ENCODE measurements at places on chromosomes 3 and 15.

DNA sequence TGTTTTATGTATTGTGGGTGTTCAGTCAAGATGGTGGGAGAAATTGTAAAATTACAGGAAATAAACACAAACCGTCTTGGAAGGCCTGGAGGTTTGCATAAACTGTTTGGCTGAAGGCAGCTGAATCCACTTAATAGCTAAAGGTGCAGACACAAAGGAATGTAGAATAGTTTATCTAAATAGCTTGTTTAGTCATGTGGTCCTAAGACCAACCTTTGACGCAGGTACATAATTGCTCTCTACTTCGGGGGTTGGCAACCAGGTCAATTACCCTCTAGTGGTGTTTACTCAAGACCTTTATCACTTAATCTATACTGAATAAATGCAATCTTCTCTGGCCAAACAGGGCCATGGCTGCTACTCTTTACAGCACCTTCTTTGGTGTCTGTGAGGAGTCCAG lies 502.8 kb downstream of the IGSF11 start:
- DNase-seq: no peak

DNA sequence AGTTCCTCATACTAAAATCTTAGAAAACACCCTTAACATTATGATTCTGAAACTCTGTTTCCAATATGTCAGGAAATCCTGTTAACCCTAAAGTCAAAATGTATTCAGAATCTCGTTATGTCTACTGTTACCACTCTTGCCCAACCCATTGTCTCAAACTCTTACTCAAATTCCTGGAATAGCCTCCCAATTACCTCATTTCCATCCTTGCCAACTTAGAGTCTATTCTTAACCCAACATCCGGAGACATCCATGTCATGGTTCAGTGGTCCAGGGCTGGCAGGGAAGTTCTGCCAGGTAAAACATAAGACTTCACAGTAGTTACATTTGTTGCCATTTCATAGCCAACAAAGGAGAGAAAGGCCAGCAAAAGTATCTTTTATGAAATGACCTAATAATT lies 593.9 kb downstream of the PYDC2 start:
- no peak for DNase-seq

GRCh38 chr15:42577514-42578031 lies 2.2 kb downstream of the STARD9 start:
- no peak for DNase-seq

- no peak for DNase-seq
Observed at GRCh38 chr15:48501208-48501607, 144.3 kb downstream of the FBN1 start.

GRCh38 chr15:67685008-67685599 lies 140.2 kb upstream of the SKOR1 start:
- no peak for DNase-seq

- DNase-seq: no peak
Observed at GRCh38 chr3:168820810-168821415, 725.2 kb upstream of the GOLIM4 start.

DNA sequence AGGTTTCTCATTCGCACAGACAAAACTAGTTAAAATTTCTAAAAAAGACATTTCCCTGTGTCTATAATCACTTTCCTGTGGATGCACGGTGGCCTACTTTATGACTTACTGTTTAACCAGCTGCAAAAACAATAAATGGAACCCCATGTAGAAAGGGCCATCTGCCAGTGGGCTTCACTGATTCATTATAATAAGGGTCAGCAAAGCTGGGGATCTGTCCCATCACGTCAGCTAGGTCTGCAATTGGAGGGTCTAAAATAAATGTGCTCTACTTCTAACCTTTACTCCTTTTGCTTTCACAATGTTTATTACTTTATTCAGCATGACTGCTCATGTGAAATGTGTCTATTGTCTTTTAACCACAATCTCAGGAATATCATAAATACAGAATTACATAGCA lies 43.1 kb upstream of the NMD3 start:
- no peak for DNase-seq

DNA sequence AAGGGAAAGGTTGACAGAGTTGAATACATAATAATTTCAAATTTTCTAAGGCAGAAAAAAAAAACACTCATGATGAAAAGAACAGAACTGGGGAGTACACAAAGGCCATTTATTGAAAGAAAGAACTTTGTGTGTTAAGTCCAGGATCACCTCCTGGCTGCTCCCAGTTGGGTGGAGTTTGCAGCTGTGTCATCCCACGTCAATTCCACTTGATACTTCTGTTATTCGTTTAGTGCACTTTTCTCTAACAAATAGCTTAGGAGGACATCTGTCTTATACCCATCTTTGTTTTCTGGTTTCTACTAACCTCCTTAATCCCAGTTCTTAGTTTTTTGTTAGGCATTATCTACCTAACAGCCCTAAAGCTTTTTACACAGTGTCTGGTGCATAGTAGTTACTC lies 44.7 kb downstream of the SGO1 start:
- no peak for DNase-seq

DNA sequence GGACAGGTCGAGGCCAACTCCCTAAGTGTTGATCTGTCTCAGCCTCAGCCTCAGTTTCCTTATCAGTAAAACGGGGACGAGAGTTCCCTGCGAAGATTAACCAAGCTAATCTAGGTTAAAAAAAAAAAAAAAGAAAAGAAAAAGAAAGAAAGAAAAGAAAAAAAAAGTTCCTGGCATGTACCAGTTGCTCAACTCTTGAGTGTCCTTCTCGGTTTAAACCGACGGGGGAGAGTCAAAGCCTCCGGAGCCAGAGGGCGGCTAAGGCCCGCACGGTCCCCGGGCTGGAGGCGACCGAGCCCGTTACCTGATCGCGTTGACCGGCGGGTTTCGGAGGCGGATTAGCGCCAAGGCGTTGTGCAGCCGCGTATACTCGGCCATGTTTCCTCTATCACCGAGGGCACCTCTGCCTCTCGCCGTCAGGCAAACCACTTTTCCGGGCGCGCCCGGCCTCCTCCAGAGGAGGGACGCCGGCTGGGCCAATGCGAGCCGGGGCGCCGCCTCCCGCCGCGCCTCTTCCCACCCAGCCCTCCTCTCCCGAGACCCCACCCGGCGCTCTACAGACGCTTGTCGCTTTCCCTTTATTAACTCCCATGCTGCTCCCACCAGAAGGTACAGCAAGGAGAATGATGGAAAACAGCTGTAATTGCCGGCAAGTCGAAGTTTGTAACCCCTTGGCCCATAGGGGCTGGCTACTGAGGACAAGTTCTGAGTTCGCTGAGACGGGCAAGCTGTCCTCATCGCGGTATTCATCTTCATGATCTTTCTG lies at the start of gene EHHADH:
Gene EHHADH (minus strand): TSS at position 405 of the 766 bp plus-strand sequence. CDS start 27 bp downstream, at position 378.
- DNase-seq: peak; percentile 90

DNA sequence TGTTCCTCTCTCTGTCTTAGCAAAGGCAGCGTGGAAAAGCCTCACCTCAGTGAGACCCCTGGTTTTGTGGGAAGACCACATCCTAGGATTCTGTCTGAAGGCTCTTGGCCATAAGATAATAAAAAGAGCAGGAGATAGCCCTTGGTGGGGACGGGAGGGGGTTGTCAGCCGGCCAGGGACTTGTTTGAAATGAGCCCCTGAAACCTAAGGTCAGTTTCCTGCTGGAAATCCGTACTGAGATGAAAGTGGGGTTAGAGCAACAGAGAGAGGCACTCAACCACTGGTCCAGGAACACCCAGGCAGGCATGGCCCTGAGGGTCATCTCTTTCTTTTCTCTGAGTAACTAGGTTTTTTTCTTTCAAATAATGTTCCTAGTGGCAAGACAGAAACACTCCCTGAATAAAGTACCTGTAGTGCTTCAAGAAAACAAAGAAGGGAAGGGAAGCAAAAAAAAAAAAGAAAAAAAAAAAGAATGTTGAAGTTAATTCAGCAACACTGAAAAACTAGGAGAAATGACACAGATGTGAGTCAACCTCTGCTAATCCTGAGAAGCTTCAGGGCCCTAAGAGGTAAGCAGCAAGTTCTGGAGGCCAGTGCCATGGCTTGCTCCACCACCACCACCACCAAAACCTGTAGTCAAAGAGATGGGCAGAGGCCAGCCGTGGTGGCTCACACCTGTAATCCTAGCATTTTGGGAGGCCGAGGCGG lies 3.2 kb downstream of the ITGB5 start:
- DNase-seq: no peak

DNA sequence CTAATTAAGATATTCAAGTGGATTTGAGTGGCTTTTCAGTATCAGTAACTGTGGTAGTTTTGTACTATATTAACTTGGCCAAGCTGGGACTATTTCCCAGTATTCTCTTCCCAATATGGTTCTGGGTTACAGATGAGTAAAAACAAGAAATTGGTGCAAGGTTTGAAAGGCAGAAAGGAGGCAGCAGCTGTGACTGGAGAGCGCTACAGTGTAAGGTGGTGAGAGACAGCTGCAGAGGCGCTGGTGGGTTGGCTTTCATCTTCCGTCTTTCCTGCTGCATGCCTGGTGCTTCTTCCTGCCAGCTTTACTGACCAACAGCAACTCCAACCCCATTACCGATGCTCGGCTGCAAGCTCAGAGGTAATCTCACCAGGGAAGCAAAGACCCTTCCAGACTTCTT lies 9.8 kb downstream of the DPH3 start:
- peak; percentile 63 for DNase-seq

DNA sequence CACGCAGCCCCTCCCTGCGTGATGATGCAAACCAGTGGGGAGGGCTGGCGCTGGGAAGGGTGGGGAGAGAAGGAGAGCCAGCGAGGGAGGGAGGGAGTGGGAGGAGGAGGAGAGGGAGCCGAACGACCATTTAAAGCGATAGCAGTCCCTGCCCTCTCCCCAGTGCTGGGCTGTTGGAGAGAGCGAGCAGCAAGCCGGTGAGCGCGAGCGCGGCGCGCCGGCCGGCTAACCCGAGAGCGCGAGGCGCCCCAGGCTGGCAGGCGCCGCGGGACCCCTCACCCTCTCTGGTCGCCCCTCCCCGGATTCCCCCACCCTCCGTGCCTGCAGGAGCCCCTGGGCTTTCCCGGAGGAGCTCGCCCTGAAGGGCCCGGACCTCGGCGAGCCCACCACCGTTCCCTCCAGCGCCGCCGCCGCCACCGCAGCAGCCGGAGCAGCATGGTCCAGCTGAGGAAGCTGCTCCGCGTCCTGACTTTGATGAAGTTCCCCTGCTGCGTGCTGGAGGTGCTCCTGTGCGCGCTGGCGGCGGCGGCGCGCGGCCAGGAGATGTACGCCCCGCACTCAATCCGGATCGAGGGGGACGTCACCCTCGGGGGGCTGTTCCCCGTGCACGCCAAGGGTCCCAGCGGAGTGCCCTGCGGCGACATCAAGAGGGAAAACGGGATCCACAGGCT lies at the start of gene GRM7:
Gene GRM7 (plus strand): TSS at position 162 of the 671 bp plus-strand sequence.
- no peak for DNase-seq

GRCh38 chr3:79558943-79559342 lies 208.9 kb downstream of the ROBO1 start:
- no peak for DNase-seq

DNA sequence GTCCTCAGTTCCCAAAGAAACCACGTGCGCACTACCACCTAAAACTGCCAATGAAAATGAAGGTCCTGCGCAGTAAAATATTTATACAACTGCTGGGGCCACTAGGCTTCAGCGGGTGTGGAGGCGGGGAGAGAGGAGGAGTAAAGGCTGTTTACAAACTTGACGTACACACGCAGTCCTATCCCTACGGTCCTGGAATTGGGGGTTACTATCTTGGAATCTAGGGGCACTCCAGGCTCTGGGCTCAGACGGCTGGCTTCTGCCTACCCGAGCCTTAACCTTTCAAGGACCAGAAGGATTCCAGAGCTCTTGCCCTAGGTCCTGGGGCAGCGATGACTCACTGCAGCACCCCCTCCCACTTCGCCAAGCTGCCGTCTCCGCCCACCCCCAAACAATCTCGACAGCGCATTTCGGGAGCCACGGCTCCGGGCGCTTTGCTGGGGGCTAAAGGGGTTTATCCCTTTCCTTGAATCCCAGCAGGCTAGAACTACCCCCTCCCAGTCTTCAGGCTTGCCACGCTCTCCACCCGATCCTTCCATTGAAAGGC lies 3.0 kb downstream of the ADAMTS9 start:
- DNase-seq: peak; percentile 57

DNA sequence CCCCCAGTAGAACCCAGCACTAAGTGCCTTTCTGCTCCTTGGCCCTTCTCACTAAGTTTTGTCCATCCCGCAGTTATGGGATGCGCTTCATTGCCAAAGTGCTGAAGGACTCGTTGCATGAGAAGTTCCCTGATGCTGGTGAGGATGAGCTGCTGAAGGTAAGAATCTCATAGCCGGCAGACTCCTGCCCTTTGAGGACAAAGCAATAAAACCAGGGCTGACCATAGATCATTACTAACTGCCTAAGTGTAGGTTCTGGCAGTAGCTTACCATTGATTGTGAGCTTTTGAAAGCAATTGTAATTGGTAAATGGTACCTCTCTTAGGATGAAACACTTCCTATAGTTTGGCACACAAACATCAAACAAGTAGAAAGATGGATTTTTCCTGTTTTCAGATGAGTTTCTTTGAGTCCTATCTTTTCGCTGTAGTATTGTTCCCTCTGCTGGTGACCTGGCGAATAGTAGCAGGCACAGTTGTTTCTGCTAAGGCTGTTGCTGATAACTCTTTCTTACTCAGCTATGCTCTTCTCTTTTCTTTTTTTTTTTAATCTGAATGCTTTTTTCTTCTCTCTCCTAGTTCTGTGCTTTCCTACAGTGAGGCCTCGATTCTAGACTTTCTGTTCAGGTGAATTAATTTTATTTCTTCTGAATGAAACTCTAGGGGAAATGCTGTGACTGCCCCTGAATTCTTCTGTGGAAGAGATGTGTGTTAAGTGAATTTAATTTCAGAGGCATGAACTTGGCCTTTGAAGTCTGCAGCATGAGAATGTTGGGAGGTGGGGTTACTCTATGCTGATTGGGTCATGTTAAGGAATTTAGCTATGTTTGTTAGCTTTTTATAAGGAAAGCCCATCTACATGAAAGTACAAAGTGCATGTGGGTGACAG lies 47.4 kb upstream of the CRTC3 start:
- DNase-seq: peak; percentile 63

GRCh38 chr3:188279502-188280335 lies 125.8 kb downstream of the LPP start:
- DNase-seq: no peak

DNA sequence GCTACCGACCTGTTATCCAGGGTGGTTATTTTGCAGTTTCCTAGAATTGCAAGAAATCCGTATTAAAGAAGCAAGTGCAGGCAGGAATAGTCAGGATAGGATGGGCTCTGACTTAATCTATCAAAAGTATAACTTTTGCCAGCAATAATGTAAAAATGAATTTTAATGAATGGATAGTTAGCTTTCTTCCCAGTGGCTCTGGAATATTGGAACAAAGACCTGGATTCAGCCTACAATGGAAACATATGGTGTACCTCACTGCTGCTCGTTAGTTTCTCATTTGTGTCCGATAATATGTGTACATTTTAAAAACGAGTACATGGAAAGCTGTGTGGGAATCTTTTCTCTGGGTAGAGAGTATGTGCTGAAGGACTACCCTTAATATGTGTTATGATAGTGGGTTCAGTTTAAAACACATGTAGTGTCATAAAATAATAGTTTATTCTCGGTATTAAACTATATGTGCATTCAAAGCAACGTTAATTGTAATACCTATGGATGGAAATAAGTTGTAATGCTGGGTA lies 805 bp downstream of the SERPINI1 start:
- no peak for DNase-seq

DNA sequence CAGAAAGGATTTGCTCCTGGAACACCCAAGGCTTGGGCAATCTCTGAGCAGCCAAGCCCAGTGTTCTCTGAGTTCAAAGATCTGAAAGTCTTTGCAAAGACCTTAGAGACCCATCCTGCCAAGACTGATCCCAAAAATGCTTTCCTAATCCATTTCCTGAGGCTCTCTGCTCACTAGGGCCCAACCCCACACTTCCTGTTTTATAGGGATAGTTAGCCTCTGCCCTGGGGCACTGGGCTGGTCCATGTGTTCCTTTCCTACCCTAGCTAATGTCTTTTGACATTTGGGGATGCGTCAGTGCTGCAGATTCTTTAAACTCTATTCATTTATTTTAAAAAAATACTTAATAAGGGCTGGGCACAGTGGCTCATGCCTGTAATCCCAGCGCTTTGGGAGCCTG lies 372.7 kb downstream of the ROBO2 start:
- DNase-seq: no peak

Data from posterior cingulate gyrus (tissue), 11 donors.